NCI-H1436 (cell line): ENCODE measurements at places on chromosomes 2 and 18.

GRCh38 chr2:47177043-47177565, 22.0 kb upstream of the STPG4 start:
- no peak for DNase-seq

DNA sequence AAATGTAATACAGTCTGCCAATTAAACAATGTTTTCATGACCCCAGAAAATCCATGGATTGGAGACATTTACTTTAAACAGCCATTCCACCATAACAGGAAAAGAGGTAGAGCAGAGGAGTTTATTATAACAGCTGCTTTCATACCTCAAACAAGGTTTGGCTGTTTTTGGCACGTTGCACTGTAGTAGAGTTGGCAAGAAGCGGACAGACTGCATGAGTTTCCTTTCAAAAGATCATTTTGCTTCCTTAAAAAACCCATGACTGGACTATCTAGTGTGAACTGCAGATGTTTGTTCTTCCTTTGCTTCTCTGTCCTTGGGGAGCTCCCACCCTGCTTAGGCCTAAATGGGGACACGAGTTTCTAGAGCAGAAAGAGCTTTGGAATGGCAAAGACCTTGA, 108.5 kb upstream of the THOC1 start:
- DNase-seq: no peak

GRCh38 chr2:86223140-86223926, 24.1 kb downstream of the MRPL35 start:
- no peak for DNase-seq

DNA sequence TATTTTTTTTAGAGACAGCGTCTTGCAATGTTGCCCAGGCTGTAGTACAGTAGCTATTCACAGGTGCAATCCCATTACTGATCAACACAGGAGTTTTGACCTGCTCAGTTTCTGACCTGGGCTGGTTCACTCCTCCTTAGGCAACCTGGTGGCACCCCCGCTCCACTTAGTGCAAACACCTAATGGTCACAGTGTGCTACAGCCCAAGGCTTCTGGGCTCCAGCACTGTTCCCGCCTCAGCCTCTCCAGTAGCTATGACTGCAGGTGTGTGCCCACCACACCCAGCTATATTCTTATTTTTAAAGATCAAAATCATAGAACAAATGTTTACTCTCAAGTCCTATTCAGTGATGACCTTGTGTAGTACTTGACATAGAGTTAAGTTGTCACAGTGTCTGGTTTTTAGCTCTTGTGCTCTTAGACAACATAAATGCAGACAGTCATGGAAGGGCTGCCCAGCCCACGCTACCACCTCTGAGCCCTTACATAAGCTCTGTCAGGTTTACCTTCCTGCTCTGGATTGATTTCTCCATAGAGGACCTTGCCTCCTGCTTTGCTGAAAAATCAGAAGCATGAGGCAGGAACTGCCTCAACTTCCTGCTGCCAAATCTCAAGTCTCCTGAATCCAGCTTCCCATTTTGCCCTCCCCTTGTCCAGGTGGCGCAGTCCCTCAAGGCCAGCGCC, 82.2 kb upstream of the SLC1A4 start:
- no peak for DNase-seq

GRCh38 chr2:175640655-175641054, 361.4 kb downstream of the LNPK start:
- no peak for DNase-seq

DNA sequence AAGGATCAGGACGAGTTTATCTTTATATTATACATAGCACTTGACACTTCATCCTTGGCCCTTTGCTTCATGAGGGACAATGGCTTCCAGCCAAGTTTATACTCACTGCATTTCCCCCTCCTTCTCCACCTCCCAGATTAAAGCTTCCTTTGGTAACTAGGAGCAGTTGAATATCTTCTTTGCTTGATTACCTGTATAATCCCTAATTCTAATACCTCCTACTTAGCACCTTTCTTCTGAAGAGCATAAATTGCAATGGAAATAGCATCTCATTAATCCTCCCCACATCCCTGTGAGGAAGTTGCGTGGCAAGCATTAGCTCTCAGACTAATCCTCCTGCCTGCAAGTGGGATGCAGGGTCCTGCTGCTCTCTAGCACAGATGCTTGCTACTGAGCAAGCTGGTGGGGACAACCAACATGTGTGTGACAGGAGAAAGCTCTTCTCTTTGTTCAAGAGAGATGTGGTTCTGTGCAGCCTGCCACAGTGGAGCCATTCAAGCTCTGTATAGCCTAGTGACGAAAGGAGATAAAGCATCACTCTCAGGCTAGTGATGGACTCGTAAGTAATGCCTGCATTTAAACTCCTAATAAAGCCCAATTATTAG, 19.1 kb downstream of the KLHL14 start:
- DNase-seq: no peak

DNA sequence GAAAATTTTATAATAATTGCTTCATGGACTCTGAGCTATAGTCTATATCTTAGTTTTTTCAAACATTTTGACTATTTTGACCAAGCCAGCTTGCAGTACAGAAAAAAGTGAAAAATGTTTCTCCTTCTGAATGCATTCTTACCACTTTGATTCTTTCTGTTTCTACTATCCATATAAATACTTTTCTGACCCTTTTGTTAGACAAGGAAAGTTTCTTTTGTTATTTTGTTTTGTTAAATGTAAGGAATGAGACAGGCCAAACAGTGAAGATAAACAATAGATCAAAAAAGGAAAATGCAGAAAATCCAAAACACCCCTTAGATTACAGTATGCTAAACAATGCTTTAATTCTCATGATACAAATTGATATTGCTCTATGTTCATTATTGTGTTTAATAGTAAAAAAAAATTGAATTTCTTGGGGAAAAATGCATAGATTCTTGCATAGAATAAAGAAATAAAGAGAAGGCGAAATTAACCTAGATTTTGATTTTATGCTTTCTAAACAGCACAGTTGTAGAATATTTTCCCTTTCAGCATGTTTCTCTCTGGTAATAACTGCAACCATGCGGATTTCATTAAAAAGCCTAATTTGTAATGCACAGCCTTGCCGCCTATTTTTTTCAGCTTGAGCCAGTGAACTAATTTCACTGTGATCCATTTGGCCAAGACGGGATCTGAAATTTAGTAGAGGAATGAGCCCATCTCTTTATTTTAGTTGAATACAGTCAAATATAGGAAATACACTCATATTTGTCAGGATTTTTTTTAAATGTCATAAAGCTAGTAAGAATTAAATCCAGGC, 976 bp downstream of the TNFAIP6 start:
- no peak for DNase-seq

DNA sequence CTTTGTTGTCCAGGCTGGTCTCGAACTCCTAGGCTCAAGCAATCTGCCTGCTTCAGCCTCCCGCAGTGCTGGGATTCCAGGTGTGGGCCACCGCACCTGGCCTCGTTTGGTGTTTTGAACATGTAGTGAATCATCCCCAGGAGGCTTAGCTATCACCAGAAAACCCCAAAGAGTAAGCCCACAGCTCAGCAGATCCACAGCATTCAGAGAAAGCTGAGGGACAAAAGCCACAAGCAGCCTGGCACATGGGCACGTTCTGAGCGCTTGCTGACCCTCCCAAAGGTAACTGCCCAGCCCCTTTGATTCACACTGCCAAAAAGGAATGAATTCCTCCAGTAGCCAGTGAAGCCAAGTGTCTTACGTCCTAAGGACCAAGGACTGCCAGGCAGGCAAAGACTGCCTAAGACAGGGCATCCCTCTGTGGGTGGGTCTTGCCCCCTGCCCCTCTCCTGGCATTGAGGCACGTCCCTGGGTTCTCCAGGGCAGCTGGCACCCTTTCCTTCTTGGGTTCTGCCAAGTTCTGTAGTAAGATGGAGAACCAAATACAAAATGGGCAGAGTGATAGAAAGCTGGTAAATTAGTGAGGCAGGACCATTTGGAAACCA, 31.7 kb downstream of the MBP start:
- no peak for DNase-seq

- DNase-seq: no peak
Observed at GRCh38 chr2:154836632-154837031, 138.1 kb downstream of the KCNJ3 start.

DNA sequence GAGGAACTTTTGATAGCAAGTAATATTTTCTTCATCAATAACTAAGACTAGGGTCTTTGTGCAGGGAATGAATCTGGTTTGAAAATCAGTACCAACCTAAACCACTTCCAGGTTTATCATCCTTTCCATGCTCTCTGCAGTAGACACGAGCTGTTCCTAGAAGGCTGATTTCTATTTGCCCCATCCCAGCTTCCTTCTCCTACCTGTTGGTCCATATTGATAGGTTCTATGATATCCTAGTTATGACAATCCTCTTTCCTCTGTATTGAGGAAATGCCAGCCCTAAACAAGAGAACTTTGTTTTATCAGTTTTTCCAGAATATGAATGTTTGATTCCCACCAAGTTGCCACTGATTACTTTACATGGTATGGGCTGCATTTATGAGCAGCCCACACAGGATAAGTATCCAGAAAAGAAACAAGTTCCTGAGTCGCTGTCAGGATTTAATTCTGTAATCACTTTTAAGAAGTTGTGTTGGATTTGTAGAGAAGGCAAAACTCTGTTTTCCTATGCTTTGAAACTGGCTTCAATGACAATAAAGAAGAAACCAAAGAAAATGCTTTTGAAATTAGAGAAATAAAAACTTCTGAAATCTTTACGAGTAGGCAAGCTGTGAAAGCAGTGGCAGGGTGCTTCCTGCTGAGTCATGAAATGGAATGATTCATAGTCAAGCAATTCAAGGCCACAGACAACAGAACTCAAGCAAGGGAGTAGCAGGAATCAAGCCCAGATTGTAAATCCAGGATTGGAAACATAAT, 37.3 kb upstream of the TANK start:
- DNase-seq: no peak

DNA sequence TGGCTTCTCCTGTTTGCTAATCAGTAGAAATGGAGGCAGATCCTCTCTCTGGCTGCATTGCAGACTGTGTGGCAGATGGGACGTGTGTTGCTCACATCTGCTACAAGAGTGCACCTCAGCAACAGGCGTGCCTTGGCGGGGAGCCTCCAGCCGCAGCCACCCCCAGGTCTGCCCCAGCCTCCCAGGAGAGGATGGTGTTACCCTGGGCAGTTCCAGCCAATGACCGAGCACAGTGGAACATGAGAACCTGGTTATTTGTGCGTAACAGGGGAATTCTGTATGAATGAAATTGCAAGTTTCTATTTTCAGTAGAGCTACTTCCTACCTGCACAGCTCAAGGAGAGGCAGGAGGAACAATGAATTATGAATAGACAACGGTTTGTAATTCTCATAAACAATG, 130.6 kb upstream of the CBLN2 start:
- no peak for DNase-seq

GRCh38 chr2:130848526-130849210, 12.0 kb downstream of the ARHGEF4 start:
- DNase-seq: no peak

DNA sequence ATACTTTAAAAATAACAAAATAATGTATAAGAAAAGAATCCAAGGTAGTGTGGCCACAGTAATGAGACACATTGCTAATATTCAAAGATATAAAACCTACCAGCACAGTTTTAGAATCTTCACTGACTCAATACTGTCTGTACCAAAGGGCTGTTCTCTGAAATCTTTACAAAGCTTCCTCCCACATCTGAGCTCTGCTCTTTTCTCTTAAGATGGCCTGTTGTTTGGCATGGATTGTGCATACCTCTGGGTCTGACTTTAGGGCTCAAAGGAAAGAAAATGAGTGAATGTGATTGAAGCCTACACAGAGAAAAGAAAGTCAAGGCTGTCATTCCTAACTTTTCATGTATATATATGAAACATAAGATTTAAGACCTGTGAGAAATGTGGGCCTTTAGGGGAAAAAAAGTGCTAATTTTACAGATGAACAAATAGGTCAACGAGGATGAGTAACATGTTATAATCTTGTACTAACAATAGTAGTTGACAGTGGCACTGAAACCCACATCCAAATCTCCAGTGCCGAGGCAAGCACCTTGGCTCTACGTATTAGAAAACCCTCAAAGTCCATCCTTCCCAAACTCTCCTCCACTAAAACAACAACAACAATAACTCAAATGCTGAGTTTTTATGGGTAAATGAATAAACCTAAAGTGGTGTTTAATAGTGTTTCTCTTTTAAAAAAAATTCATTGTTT, 114.2 kb downstream of the ZNF521 start:
- DNase-seq: no peak

DNA sequence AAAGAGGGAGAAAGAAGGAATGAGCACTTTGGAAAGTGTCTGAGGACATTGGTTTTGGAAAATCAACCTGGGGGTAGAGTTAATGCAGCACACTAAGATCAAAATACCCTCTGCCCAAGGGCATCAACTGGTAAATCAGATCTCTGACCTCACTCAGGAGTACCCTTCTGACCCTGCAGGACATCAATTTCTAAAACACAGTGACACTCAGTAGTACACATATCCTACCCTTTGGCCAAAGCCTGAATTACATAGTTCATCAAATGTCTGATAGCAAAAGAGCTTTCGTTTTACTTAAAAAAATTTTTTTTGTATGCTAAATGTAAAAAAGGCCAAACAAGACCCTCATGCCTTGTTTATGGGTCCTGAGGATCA, 118.4 kb upstream of the CTNNA2 start:
- DNase-seq: no peak
